CMK (cell line): ENCODE measurements at places on chromosomes 13 and 19.
A peak's percentile ranks its signal among the peaks of the same experiment; 100 is the strongest.

DNA sequence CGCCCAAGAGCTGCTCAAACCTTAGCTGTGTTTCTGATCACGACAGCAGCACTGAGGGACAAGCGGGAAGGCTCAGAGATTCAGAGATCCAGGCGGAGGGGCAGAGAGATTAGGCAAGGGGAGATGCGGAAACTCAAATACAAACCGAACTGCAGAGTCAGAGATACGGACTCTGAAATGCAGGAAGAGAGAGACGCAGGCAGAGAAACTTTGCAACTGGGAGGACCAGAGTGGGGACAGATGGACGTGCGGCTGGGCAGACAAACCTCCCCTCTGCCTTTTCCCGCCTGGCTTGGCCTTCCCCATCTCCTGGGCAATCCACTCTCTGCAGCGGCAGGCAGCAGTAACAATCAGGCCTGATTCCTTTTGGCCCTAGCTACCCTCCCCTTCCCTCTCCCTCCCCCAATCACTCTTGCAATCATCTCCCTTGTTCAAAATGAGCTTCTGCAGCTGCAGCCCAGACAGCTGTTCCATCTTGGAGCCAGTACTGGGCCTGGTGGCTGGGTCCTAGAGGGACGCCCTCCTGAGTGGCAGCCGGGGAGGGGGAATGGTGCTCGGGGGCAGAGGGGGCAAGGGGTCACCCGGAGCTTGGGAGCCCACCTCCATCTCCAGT lies 29.7 kb downstream of the OLFM2 start:
- DNase-seq, result no peak

- DNase-seq, result no peak
Measured at GRCh38 chr19:2982983-2983350, 5.6 kb downstream of the TLE6 start.

GRCh38 chr13:50334115-50334778 lies 319.0 kb downstream of the KCNRG start:
- DNase-seq, result no peak

GRCh38 chr13:68078874-68079273 lies 848.7 kb upstream of the PCDH9 start:
- no peak for DNase-seq

GRCh38 chr13:103006641-103007426 lies 59.4 kb downstream of the SLC10A2 start:
- DNase-seq, result no peak

GRCh38 chr19:46407856-46408663 lies 5.3 kb downstream of the CCDC8 start:
- no peak for DNase-seq

DNA sequence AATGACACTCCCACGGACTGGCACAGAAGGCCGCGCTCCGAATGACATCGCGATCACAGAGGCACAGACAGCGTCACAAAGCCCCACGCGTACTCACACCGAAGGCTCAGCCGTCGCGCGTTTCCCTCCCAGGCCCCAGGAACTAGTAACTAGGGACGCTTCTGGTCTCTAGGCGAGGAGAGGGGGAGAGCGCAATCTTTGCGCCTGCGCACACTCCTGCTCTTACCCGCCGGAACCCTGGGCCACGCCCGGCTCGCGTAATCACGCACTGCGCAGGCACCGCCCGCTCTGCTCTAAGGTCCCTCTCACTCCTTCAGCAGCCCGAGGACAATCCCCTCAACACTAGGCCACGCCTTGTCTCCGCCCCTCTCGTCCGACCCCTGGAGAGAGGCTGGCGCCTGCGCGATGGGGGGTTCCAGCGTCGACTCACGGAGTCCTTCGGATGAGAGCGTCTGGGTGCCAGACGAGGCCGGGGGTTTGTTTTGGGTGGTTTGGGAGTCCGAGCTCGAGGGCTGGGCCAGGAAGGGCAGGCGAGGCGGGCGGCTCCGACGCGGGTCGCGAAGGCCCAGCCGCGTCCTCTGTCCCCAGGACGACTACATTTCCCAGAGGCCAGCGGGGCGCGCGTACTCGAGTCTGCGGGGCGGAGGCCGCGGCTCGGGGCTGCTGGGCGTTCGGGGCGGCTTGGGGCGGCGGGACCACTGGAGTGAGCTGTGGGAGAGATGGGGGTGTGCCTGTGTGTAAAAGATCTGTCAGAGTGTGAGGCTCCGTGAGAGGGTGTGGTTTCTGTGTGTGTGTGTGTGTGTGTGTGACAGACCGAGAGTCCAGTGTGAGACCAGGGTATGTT lies at the start of gene ZNF471:
Gene ZNF471, plus strand, starts transcription at position 410 of the 844 bp plus-strand sequence. CDS start 3,717 bp downstream, outside the sequence.
- DNase-seq, result peak; percentile 99

DNA sequence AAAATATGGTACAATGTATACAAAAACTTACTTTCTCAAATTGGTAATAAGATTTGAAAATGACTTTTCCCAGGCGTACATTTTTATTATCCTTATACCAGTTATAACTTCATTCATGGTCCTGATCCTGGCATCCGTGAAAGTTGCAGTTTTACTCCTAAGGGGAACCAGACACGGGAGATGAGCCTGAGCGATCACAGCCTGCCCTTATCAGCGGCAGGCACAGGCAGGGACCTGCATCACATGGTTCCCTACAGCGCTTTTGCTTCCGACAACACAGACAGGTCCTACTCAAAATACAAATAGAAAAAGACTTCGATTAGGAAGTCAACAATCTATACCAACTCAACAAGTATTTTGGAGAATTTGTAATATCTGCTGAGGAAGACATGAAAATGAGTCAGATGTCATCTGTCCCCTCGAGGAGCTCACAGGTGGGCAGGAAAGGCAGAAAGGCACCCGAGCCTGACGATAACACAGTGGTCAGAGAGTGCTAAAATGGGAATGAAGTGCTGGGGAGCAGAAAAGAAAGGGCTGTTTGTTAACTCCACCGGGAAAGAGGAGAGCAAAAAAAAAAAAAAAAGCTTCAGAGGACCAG lies 93.4 kb downstream of the ABCC4 start:
- DNase-seq, result no peak

- DNase-seq, result no peak
Measured at GRCh38 chr13:34174671-34175145, 356.8 kb downstream of the RFC3 start.

DNA sequence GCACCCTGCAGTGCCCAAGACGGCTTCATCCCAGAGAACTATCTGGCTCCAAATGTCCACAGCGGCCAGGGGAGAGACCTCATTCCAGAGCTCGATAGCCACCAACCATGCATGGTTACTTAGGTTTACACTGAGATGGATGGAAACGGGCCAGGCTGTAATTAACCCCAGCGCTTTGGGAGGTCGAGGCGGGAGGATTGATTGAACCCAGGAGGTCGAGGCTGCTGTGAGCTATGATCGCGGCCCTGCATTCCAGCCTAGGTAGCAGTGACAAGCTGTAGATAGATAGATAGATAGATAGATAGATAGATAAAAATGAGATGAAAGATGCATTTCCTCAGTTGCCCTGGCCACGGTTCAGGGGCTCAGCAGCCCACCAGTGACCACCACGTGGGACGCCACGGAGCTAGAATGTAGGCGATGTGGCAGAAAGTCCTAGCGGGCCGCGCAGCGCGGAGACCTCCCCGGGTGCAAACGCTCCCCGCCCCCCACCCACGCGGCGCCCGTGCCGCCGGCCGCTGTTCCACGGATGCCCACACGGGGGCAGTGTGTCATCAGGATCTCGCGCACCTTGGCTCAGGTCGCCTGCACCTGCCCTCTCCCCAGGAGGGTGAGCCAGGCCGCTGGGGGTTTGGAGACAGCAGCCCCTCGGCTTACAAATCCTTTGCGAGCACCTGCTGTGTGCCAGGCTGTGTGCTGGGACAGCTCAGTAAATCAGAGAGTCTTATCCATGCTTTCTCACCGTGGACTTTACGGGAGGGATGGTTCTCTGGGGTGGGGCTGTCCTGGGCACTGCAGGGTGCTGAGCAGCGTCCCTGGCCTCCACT lies 13.5 kb upstream of the TLE5 start:
- DNase-seq, result no peak
